ENCODE measurements at places on chromosomes 2 and 18. TPM values are rescaled to one million over a fixed set of nuclear protein-coding genes. Genes with fewer than 3 reads are reported as not detected.

GRCh38 chr2:192960945-192961344 lies 766.2 kb upstream of the TMEFF2 start:
- no peak for DNase-seq

DNA sequence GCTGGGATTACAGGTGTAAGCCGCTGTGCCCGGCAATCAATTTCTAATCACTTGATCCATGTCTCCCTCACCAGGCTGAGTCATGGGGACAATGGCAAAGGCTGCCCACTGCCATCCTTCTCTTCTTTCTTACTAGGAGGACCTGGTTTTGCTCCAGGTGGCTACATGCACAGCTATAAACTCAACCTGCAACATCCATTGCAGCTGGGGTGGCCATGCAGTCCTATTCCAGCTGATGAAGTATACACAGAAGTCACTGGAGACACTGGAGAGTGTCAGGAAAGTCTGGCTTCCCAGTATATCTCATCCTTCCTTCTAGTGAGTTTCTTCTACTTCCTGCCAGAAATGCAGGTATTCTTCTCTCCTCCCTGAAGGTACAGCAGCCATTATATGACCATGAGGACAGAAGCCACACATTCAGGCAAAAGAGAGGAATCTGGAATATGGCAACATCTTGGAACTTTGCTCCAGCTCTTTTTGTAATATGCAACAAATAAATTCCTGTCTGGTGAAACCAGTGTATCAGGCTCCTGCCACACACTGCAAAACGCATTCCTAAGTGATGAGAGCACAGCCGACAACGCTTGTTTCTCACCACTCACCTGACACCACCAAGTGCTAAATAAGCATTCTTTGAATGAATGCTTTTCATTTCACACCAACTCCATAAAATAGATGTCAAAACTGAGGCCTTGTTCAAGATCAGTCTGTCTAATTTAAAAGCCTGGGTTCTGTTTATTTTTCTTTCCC lies 32.3 kb downstream of the SCTR start:
- DNase-seq: no peak

GRCh38 chr2:111191877-111192276 lies 71.2 kb downstream of the BCL2L11 start:
- DNase-seq: no peak

- DNase-seq: peak; percentile 95
Observed at GRCh38 chr2:62287899-62288880, 92.3 kb downstream of the B3GNT2 start.

- no peak for DNase-seq
Observed at GRCh38 chr2:107592280-107592624, 234.4 kb upstream of the RGPD4 start.

GRCh38 chr18:50096766-50097435 lies 98.0 kb downstream of the MYO5B start:
- DNase-seq: no peak

- no peak for DNase-seq
Observed at GRCh38 chr2:232655392-232655791, 22.0 kb downstream of the EFHD1 start.

DNA sequence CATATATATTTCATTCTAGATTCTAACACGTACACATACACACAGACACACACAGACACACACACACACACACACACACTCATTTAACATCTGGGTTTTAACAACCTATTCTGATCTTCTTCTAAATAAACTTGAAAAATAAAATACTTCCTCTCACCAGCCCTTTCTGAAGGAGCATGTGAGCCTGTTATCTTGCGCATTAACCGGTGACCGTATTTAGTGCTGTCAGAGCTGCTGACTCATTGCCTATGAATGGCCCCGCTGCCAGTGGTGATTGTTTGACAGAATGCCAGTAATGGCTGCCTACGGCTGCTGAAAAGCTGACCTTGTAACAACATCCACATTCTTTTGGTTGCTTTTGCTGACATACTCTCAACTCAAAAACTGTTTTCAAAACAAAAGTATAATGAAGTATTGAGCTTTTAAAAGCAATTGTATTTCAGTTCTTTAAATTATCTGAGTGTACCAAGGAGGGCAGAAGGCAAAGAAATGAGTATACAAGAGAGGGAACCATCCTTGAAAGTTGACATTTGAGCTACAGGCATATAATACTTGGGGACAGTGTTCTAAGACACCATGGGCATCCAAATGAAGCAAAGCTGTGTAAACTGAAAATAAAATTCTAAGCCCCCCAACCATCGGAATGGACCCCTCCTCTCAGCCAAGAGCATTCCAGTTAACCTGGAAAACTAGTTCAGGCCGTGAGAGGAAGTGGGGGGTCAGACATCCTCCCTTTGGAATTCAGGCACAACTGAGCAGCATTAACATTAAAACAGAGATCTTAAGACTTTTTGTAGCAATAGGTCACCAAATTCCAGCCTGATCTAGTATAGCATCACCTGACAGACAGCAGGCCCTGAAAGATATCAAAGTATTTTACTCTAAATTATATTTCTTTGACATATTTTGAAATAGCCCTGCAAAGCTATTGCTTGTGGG lies 50.2 kb upstream of the DTNA start:
- peak; percentile 37 for DNase-seq

DNA sequence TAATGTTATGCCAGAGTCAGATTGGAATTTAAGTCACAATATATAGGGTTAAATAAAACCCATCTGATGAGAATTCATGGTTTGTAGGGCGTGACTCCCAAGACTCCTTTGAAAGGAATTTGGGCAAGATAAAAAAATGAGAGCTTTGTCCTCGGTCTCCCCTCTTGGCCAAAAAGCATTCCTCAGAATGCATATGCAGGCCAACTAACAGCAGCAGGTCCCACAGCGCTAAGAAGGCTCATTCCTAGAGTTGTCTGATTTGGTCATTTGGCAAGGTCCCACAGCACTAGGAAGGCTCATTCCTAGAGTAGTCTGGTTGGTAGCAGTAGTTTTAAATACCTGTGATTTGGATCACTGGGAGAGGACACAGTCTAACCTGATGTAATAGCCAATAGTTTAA lies 106.3 kb upstream of the B3GNT2 start:
- no peak for DNase-seq

GRCh38 chr2:66661253-66662173 lies 226.6 kb downstream of the MEIS1 start:
- no peak for DNase-seq

GRCh38 chr2:201255408-201256033 lies 4.8 kb upstream of the CASP8 start:
- no peak for DNase-seq

- DNase-seq: no peak
Observed at GRCh38 chr2:191597186-191597751, 80.7 kb upstream of the NABP1 start.

DNA sequence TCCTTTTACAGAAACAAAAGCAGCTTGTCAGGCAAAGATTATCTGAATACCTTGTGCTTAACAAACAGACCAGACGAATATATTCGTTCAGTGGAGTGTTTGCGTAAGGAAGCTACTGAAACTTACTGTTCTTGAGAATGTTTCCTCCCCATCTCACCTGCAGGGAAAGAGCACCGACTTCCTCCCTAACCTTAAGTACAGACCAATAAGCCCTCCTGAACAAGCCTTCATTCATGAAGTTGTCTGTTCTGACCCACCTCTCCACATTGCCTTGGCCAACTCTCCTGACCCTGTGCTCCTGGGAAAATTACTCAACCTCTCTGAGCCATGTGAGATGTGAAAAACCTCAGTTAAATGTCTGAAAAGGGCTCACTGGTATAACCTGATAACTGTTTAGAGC lies 35.2 kb downstream of the STK39 start:
- no peak for DNase-seq

The DSC1 gene
- total RNA-seq: not detected

The STARD6 gene
- not detected for total RNA-seq

All from liver (tissue), 10 donors.